ENCODE measurements at places on chromosomes 3 and 15.

GRCh38 chr3:172106037-172106954, 66.9 kb downstream of the FNDC3B start:
- no peak for DNase-seq

GRCh38 chr3:159832024-159832423, 156.6 kb upstream of the IL12A start:
- DNase-seq, result no peak

GRCh38 chr15:96298217-96298616, 32.3 kb upstream of the NR2F2 start:
- DNase-seq, result no peak

DNA sequence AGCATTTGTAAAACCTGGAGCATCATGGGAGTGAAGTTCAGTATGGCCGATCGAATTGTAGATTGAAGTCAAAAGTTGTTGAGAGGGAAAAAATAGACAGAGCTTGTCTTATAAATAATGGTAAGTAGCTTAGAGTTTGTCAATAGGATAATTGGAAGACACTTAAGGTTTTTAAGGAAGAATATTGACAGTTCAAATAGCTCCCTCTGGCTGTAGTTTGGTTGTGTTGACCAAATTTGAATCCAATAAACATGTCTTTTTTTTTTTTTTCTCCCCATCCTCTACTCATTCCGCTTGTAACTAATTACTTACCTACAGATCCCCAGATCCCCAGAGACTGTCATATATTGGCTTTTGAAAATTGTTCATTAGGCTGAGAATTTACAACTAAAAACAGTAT, 677.0 kb downstream of the AGBL1 start:
- no peak for DNase-seq

DNA sequence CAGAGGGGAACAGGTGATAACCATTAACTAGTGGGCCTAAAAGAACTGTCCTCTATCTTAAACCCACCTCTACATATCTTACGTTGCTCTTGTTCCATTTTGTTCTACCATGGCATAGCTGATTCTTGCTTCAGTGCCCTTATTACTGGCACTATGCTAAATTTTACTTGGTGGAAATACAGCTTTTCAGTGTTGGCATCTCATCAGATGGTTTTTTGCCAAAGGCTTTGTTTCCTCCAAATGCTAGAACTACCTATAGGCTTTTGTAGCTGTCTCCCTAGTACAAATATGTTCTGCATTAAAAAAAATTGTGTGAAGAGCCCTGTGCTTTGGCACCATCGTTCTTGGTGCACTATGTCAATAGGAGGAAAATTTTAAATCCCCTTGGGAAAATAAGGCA, 145.0 kb upstream of the ZBTB20 start:
- DNase-seq, result no peak

DNA sequence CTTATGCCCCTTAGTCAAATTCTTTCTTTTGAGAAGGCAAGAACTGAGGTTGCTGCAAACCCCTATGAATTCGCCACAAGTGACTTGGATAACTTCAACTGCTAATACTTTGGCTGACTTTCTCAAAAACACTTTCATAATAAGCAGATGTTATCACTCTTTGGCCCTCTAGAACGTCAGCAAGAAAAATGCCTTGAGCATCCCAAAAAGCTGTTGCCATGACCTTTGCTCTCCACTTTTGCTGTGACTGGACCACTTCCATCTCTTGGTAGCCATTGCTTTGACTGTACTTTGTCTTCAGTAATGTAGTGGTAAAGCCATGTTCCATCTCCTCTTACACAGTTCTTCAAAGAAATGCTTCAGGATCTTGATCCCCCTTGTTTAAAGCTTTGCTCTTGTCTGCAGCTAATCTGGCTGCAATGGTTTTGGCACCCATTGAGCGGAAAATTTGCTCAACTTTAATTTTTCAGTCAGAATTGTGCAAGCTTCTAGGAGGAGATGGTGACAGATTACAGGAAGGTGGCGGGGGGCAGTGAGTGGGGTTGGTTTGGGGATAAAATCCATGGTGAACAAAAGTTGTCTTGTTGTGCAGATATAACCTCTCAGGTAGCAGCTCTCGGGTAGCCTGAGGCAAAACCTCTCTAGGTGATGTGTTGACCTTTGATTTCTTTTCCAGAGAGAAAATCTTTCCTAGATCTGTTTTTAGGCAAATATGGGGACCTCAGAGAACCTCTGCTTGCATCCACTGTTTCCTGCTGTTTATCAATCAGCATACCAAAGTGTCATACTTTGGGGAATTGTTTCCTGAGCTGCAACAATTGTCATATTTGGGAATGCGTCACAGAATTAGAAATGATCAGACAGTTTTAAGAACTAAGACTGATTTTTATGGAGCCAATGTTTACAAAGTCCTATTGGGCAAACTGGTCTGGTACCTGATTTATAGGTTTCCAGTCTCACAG, 83.6 kb downstream of the CCR1 start:
- DNase-seq, result no peak

GRCh38 chr3:115341208-115341607, 194.1 kb upstream of the ZBTB20 start:
- peak; percentile 76 for DNase-seq

- DNase-seq, result no peak
Observed at GRCh38 chr15:78831229-78832207, 20.3 kb upstream of the ADAMTS7 start.

- DNase-seq, result peak; percentile 62
Observed at GRCh38 chr3:51099794-51100535, 285.1 kb upstream of the MANF start.

GRCh38 chr15:63499611-63500010, 4.8 kb upstream of the USP3 start:
- no peak for DNase-seq

DNA sequence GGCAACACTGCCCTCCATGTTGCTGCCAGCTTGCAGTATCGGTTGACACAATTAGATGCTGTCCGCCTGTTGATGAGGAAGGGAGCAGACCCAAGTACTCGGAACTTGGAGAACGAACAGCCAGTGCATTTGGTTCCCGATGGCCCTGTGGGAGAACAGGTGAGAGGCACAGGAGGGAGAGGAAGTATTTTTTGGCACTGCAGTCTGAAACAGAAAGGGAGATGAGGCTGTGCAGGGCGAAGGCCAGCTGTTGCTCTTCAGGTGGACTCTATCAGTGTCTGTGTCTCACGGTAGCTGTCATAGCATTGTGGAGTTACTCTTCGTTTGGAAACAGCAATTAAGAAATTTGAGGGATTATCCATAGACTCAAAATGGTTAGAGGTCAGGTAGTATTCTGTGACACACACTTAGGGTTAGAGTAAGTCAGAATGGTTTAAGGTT, 8.0 kb downstream of the NFKBIZ start:
- DNase-seq, result no peak

DNA sequence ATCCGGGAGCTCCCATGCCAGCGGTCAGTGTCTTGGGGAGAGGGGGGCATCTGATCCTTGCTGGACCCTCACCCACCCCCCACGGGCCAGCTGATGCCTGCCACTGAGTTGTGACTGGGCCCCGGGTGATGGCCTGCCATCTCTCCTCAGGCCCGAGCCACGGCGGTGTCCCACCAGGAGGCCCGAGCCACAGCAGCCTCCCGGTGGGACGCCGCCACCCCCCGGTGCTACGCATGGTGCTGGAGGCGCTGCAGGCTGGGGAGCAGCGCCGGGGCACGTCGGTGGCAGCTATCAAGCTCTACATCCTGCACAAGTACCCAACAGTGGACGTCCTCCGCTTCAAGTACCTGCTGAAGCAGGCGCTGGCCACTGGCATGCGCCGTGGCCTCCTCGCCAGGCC, 4.3 kb downstream of the H1-8 start:
- DNase-seq, result no peak

GRCh38 chr15:85045615-85046014, 64.0 kb downstream of the PDE8A start:
- DNase-seq, result no peak

GRCh38 chr3:156723182-156723619, 48.8 kb downstream of the TIPARP start:
- no peak for DNase-seq

GRCh38 chr3:157607826-157608405, 104.7 kb upstream of the VEPH1 start:
- DNase-seq, result no peak

DNA sequence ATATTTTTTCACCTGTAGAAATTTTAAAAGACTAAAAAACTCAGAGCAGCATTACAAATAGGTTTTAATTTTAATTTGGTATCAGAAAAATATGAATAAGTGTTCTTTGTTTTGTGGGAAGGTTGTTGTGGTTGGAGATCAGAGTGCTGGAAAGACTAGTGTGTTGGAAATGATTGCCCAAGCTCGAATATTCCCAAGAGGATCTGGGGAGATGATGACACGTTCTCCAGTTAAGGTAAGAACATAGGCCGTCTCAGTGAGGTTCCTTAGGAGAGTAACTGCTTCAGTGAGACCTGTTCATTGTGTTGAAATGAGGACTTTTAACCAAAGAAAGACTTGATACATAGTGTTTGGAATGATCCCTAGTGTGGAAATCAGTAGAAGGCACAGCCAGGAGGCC, 44.8 kb downstream of the OPA1 start:
- no peak for DNase-seq

GRCh38 chr15:90412356-90413194, 24.5 kb downstream of the IQGAP1 start:
- DNase-seq, result peak; percentile 24

GRCh38 chr3:12830785-12831156, 10.6 kb downstream of the RPL32 start:
- no peak for DNase-seq

DNA sequence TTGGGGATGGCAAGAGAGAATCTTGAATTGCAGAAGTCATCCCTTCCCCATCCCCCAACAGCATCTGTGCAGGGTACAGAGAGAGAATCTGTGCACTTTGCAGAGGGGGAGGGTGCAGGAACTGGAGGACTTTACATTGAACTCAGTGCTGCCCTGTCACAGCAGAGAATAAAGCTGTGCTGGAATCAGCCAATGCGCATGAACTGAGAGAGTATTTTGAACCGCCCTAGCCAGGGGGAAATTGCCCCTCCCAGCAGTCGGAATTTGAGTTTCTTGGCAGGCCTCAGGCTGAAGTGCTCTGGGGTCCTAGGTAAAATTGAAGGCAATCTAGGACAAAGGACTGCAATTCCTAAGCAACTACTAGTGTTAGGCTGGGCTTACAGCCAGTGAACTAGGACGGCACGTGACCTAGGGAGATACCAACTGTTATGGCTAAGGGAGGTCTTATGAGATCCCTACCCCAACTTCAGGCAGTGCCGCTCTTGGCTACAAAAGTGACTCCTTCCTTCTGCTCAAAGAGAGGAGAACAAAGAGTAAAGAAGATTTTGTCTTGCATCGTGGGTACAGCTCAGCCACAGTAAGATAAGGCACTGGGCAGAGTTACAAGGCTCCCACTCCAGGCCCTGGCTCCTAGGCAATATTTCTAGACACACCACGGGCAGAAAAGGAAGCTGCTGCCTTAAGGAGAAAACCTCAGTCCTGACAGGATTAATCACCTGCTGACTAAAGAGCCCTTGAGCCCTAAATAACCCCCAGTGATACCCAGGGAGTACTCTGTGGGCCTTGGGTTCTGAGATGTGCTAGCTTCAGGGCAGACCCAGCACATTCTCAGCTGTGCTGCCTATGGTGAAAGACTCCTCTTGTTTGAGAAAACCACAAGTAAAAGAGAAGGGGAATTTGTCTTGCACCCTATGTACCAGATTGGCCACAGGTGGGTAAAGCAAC, 300.5 kb upstream of the ALCAM start:
- no peak for DNase-seq

- no peak for DNase-seq
Observed at GRCh38 chr3:129240436-129240835, 9.0 kb upstream of the COPG1 start.

DNA sequence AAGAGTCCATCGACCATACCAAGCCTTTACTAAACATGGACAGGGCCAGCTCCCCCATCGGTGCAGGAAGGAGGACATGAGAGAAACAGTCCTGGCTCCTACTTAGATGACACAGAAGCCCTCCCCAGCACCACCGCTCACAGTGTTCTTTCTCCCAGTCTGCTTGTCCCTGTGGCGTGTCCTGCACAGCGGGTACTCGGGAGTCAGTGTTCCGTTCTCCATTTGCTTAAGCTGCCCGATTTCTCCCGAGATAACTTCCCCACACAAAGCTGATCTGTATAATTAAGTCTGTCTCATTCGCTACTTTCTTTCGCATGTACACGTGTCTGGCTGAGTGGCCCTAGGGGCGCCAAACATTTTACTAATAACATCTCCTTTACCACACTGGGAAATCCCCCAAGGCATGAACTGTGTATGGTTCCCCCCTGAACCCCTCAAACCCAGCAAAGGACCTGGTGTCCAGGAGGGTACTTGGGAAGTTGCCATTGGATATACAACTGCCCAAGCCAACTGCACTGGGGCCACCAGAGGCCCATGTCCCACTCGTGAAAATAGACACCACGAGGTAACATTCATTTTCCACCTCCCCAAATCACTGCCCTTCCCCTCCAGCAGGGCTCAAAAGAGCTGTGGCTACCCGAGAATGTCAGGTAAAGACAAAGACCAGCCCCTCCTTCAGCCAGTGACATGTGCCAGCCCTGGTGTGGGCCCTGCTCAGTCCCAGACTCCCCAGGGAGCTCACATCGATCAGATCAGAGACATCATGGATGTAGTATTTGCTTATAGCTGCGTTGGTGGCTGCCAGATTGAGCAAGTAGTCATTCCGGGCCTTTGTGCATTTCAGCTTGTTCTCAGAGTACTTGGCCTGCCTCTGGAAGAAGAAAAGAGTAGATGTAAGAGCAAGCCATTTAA, 96.5 kb upstream of the RAD18 start:
- DNase-seq, result no peak

- no peak for DNase-seq
Observed at GRCh38 chr3:86654806-86655460, 336.0 kb downstream of the VGLL3 start.

DNA sequence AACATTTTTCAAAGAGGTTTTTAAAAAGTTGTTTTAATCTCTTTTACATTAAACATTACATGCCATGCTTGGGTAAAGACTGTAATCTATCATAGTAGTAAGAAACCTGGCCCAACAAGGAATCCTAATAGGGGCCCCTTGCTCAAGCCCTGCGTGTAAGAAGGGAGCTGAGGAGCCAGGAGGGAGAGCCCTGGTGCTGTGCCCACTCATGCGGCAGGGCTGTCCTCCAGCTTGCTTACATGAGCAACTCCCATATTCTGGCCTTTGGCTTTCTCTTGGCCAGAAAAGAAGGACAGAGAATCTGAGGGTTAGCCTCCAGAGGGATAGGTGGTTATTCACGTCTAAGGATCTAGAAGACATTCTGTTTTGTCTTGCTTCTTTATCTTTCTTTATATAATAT, 49.8 kb downstream of the KBTBD12 start:
- DNase-seq, result no peak

DNA sequence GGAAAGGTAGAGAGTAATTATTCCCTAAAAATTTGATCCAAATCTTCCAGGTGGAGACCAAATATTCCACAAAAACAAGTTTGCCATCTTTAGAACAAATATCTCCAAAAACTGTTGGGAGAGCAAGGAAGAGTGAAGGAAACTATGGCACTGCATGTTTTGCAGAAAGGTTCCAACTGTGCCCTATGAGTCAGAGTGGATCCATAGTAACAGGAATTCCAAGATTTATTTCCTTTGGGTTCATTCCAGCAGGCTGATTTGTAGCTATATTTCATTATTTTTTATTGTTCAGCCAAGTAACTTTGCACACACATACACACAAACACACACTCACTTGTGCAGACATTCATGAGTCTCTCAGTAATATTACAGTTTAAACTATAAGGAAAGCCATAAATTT, 459.7 kb upstream of the EPHA6 start:
- peak; percentile 17 for DNase-seq

GRCh38 chr3:126021702-126022101, 52.7 kb downstream of the ROPN1B start:
- no peak for DNase-seq

GRCh38 chr15:39108021-39108420, 472.9 kb upstream of the THBS1 start:
- DNase-seq, result no peak

GRCh38 chr3:120568202-120568531, 28.0 kb upstream of the NDUFB4 start:
- no peak for DNase-seq

Data from urothelium cell line (cell line).